ENCODE measurements at places on chromosomes 5 and 9.

GRCh38 chr5:149618581-149619248 is 37.4 kb downstream of the ARHGEF37 start:
- no peak for DNase-seq

GRCh38 chr5:82320966-82321365 is 42.8 kb upstream of the RPS23 start:
- no peak for DNase-seq

GRCh38 chr9:7799944-7800285 is 337 bp upstream of the DMAC1 start:
- no peak for DNase-seq

DNA sequence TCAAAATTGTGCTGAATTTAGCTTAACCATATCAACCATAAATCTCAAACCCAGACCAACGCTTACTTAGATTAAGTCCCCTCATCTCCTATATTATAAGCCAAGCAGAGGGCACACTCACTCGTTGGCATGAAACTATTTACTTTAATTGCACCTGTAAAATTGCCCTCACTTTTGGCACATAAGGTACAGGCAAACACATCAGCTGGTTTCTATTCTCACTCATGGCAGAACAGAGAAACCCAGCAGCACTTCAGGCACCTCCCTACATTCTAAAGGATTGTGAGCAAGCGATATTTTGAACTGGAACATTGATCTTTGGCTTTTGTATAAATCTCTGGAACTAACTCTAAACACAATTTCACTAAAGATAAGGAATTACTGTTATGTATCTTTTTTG is 845.6 kb upstream of the CDH6 start:
- DNase-seq: no peak

GRCh38 chr9:124487260-124488182 is 19.7 kb downstream of the NR5A1 start:
- DNase-seq: no peak

- no peak for DNase-seq
Observed at GRCh38 chr9:38359689-38360385, 32.7 kb upstream of the ALDH1B1 start.

DNA sequence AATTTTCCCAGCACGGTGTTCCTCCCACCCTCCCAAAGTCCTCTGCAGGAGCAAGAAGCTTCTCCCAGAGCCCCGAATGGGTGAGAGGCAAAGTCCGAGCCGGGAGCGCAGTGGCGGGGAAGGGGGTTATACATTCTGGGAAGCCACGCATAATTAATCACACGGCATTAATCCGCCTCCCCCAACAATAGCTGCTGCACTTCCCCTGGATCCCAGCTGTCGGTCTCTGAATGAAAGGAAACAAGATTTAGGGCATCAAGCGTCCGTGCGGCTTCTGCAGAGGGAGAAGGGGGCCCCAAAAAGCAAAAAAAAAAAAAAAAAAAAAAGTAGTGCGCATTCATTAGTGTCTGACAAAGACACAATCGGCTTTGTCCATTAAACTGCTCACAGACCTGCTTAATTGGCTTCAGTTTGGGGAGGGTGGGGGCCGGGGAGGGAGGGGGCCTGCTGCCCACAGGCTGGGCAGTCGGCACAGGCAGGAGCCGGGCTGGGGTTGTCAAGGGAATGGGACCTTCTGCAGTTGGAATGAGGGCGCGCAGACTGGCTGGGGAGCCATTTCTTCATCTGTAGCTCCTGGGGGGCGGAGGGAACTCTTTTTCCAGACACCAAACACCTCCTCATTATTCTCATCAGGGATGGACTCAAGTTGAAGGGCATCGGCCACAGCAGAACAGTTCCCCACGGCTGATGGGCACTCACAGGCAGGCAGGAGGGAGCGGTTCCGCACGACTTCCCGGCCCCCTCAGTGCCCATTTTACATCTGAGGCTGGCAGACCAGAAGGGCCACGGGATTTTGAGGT is 3.4 kb downstream of the NOTCH1 start:
- DNase-seq: no peak

Data from activated T-helper 1 cell treated with Interleukin-2 at 50 U/mL for 16 hours (primary cell).